ENCODE measurements at places on chromosomes 4 and X.
A peak's percentile ranks its signal among the peaks of the same experiment; 100 is the strongest.

DNA sequence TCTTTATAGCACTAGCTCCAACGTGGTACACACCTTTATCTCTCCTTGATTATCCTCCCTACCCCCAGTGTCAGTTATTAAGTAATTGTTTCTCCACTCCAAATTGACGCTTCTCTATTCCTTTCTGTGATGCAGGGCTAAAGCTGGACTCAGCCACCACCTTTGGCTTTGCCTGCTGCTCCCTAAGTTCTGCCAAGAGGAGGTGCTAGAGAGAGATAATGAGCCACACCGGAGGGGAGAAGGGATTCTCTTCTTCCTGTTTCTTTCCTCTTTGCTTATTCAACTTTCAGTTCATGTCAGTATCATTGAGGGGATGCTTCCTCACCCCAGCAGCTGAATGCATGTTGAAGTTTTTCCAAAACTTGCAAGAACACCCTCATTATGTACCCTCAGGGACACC, 176.5 kb downstream of the GBA3 start:
- DNase-seq: no peak

DNA sequence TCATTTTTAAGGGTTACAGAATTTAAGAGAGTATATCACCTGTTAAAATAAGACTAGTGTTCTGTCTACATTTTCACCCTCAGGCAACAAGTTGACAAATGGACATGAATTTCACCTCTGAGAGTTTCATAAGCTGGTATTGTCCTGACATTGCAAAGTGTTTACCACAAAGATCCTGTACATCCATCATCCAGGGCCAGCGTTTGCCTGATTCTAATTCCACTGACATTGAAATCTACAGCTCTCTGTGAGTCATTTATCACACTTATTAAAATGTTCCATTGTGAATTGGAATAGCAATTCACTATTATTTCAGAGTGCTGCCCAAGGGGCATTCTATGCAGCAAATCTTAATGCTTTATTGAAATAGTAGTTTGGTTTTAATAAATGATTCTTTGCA, 1499.4 kb upstream of the PCDH7 start:
- DNase-seq: no peak

DNA sequence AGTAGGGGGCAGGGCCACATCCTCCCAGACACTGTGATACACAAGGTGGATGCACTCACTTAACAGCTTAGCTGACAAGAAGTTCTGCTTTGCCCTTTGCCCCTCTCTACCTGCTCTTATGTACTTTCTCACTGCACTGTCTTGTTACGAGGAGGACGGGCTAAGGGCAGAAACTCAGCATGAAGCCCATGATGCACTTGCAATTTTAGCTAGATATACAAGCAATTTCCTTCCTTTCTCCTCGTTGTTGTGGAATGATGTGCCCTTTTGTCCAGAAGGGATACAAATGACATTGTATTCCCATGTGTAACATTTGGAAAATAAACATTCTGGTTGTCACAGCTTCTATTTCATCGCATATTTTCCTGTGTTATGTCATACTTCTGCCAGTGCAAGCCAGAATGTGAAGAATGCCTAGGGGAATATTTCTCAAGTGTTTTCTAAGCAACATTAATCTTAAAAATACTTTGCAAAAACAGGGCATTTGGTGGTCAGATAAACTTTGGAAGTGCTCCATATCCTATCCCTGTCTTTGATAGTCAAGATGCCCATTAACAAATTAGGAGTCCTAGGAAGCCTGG, 47.2 kb downstream of the MAOA start:
- no peak for DNase-seq

DNA sequence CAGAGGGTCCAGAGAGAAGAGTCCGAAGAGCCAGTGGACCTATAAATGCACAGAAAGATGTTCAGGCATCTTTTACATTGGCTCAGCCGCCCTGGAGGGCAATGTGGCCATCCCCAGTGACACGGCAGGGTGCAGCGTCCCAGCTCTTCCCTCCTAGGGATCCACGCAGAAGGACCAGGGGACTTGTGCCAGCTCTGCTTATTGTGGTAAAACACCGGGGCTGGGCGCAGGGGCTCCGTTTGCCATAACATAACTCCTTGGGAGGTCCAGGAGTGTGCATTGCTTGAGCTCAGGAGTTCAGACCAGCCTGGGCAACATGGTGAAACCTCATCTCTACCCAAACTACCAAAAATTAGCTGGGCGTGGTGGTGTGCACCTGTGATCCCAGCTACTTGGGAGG, 70.2 kb downstream of the CPZ start:
- DNase-seq: no peak

GRCh38 chr4:82798168-82799005, at the start of gene SCD5:
TSS of gene SCD5 (minus strand) at chr4:82798796. CDS start at chr4:82798537, 259 bp downstream.
- peak; percentile 81 for DNase-seq

- no peak for DNase-seq
These were observed 137.2 kb downstream of the SH3KBP1 start for GRCh38 chrX:19750028-19750782.

- DNase-seq: peak; percentile 26
These were observed 44.9 kb downstream of the ZNF182 start for GRCh38 chrX:47958761-47959342.

GRCh38 chrX:130108647-130109428, 1.5 kb downstream of the ELF4 start:
- DNase-seq: peak; percentile 71

DNA sequence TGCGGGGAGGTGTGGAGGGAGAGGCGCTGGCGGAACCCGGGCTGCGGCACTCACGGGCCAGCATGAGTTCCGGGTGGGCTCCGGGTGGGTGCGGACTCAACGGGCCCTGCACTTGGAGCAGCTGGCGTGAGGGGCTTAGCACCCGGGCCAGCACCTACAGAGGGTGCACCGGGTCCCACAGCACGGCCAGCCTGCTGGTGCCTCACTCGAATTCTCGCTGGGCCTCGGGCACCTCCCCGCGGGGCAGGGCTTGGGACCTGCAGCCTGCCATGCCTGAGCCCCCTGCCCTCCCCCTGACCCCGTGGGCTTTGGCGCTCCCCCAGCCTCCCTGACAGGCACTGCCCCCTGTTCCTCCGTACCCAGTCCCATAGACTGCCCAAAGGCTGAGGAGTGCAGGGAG, 10.8 kb upstream of the CAMK2D start:
- no peak for DNase-seq

GRCh38 chr4:140121646-140122045, 32.3 kb downstream of the MAML3 start:
- no peak for DNase-seq

DNA sequence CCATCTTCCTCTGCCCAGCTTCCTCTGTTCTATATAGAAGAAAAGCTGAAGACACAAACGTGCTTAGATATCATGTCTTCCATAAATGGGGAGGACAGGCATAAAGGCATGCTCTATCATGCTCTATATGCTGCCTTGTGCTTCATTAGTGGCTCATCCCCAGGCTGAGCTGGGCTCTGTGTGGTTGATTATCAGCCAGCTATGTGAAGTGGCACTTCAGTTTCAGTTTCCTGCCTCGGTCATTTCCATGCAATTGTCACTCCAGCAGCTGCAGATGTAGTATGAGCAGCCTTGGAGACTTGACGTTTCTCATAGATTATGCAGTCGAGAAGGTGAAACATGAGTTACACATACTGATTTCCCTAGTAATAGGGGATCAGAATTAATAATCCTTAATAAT, 106.2 kb downstream of the SYTL5 start:
- no peak for DNase-seq

- DNase-seq: no peak
These were observed 50.6 kb downstream of the ATP10D start for GRCh38 chr4:47535567-47536147.

DNA sequence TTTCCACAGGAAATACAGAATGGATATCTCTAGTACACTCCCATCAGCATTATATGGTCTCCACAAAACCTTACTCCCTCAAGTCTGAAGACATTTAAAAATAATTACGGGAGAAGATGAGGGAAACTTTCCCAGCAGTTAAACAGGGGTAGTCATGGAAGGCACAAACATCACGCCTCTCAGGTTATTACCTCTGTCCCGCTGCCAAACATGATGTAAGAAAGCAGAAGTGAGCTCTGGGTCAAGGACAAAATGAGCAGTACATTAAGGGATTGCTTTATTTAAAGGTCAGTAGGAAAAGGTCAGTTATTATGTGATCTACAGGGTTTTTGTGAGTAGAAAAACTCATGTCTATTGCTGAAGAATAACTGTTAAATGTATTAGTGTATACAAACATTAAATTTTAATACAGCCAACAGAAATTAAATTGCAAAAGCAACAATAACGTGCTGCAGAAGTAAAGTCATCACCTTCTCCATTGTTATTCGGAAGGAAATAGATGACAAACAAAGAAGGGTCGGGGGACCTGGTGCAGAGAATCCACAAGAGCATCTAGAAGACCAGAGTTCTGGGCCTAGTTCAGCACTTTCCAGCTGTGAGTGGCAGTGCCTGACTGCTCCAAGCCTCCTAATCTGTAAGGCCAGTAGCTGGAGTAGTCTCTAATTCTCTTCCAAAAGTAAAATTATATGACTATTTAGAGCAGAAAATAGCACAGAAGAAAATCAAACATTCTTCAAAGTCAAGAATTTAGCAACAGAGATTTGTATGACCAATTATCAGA, 171.2 kb downstream of the PPP3CA start:
- DNase-seq: no peak

DNA sequence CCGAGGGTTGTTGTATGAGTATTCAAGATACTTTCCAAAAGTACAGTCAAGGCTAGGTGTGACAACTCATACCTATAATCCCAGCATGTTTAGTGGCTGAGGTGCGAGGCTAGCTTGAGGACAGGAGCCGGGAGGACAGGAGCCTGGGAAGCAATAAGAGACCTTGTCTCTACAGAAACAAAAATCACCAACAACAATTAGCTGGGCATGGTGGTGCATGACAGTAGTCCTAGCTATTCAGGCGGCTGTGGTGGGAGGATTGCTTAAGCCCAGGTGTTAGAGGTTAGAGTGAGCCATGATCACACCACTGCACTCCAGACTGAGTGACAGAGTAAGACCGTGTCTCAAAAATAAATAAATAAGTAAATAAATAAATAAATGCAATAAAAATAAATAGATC, 91.6 kb downstream of the TLL1 start:
- no peak for DNase-seq

GRCh38 chr4:77699731-77700210, 94.2 kb downstream of the CXCL13 start:
- DNase-seq: no peak

DNA sequence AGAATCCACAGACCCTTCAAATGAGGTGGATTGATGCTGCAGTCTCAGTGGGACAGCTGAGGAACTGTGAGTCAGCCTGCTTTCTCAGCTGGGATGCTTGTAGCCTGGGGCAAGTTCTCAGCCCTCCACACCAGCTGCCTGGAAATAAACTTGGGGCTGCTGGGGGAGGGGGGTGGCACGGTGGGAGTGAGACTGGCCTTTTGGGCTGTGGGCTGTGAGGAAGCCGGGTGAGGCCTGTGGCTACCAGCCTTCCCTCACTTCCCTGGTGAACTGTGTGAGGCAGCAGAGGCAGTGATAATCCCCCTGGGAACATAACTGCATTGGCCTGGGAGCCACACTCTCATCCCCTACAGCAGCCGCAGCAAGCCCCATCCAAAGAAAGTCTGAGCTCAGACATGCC, 114.5 kb upstream of the GUCY1A1 start:
- no peak for DNase-seq

GRCh38 chr4:128287141-128287870, at the start of gene PGRMC2:
TSS of gene PGRMC2 (minus strand) at chr4:128287813. CDS start at chr4:128287790, 23 bp downstream.
- DNase-seq: peak; percentile 35

- DNase-seq: no peak
These were observed 19.1 kb downstream of the MTNR1A start for GRCh38 chr4:186536285-186536684.

DNA sequence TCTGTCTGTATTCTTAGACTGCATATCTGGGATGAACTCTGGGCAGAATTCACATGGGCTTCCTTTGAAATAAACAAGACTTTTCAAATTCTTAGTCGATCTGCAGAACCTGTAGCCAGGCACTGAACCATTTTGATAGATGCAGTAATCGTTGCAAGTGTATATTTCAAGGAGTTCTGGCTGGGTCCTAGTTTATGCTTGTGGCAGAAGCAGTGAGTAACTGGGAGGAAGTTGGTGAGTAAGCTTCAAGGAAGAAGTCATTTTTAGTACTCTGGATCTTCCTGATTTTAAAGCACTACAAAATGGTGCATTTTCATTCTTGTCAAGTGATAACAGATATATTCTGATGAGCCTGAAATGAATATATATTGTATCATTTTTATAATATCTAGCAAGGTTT, 9.5 kb downstream of the HPRT1 start:
- peak; percentile 30 for DNase-seq

DNA sequence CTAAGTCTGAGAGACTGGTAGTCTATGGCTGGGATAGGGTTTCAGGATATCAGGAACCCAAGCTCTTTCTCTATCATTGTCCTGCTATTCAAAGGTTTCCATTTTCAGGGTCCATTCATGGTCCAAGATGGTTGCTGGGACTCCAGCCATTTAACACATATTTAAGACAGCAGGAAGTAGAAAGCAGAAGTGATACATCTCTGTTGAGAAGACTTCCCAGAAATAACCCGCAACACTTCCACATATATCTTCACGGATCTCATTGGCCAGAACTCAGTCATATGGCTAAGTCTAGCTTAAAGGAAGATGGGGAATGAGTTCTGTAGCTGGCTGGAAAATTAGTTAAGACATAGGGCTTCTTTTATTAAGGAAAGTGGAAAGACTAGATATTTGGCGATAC, 23.8 kb downstream of the CTSO start:
- DNase-seq: peak; percentile 29

DNA sequence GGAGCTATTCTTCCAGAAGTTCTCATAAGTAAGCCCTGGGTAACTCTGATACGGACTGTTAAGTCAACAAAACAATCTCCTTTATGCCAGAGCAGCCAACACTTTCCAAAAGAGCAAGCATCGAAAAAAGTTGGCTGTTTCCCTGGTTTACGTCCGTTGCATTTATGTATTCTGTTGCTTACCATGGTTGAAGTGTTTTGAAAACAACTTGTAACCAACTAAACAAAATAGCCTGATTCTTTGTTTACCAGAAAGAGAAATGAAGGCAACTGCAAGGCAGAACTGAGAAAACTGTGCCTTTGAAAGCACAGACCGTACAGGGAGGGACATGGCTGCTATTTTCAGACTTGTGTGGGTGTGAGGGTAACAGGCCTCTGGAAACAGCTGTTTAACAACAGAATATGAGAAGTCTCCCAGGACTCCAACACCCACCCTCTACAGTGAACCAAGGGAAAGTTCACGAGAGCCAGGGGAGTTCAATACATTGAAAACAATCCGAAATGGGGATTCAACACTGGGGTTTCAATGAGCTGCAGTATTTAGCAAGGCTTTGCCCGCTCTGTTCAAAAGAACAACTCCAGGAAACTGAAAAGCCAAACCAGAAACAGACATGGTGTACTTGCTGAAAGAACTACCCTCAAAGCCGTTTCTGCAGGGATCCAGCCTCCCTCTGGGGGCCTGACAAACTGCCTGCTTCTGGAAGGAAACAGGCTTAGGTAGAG, 95.8 kb upstream of the EGFL6 start:
- peak; percentile 66 for DNase-seq

DNA sequence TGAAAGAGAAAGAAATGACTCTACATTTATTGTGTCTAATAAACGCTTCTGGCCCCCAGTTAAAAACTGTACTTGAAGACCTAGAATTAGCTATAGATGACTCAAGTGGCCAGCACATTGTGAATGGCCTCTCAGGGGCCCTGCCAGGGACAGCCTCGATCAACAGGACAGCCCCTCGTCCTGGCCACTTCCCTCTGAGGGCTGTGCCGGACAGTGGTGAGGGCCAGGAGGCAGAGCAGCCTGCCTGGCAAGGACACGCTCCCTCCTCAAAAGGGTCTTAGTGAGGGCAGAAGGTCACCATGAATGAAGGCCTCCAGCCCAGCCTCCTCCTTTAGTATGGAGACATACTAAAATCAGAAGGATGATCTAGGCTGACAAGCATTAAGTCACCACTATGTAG, 16.5 kb downstream of the RNF212 start:
- DNase-seq: no peak
